Lung (tissue), 17 donors: ENCODE measurements at places on chromosomes 5 and 9. TPM values are rescaled to one million over a fixed set of nuclear protein-coding genes. Genes with fewer than 3 reads are reported as not detected.

Gene MTAP
- total RNA-seq = 26.4 TPM

Gene ARHGEF28
- total RNA-seq = 13.0 TPM

Gene RAB3C
- total RNA-seq = 1.1 TPM

Gene LRRTM2
- total RNA-seq = 1.9 TPM

Gene IL3
- not detected for total RNA-seq

Gene LRRC19
- not detected for total RNA-seq

Gene SMIM3
- 14.3 TPM for total RNA-seq

Gene ORM2
- 0.77 TPM for total RNA-seq

Gene FBXO10
- 6.3 TPM for total RNA-seq

Gene ZBTB5
- 21.9 TPM for total RNA-seq

Gene GABRA1
- total RNA-seq = not detected

Gene POU5F2
- 8.6 TPM for total RNA-seq

Gene SLF1
- 5.3 TPM for total RNA-seq

Gene SPATA31D3
- not detected for total RNA-seq

Gene FGFR4
- total RNA-seq = 52.0 TPM

Gene TAS2R1
- 0.85 TPM for total RNA-seq

Gene HSDL2
- total RNA-seq = 58.6 TPM

Gene DNAH5
- total RNA-seq = 29.3 TPM

Gene FRMPD1
- 0.06 TPM for total RNA-seq

Gene TCERG1
- 43.7 TPM for total RNA-seq

Gene POLK
- 26.9 TPM for total RNA-seq

Gene ACOT12
- not detected for total RNA-seq

Gene WDR41
- total RNA-seq = 81.4 TPM

Gene SUSD3
- total RNA-seq = 6.4 TPM

Gene PCDHB9
- 3.1 TPM for total RNA-seq

Gene BAAT
- total RNA-seq = 0.37 TPM

Gene PCDHB11
- 9.6 TPM for total RNA-seq

Gene CA9
- total RNA-seq = 0.88 TPM

Gene CRB2
- 0.34 TPM for total RNA-seq

Gene IFNA21
- not detected for total RNA-seq

Gene TBCA
- total RNA-seq = 122 TPM

Gene INSL6
- not detected for total RNA-seq

Gene AHRR
- 8.8 TPM for total RNA-seq

Gene TMEM215
- not detected for total RNA-seq

Gene SHOC1
- total RNA-seq = 0.48 TPM

Gene GNA14
- total RNA-seq = 12.7 TPM

Gene TAF11L5
- not detected for total RNA-seq

Gene ABLIM3
- 46.8 TPM for total RNA-seq

Gene ACER2
- 4.4 TPM for total RNA-seq
